ENCODE measurements at places on chromosomes 3 and 15.

DNA sequence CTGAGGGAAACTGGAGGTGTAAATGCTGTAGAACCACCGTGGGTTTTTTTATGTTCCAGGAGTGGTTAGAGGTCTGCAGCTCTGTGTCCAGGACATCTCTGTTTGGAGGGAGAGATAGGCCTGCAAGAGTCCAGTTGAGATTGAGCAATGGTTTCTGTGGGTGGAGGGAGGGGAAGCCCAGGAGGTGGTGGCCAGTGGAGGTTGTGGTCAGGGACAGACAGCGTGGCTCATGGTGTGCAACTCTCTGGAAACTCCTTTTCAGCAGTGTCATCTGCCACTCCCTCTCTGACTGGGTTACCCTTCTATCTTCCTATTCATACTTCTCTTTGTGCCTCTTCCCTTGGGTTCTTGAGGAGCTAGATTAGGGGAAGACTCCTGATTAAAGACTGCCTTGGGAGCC, 9.6 kb downstream of the XCR1 start:
- peak; percentile 30 for DNase-seq

DNA sequence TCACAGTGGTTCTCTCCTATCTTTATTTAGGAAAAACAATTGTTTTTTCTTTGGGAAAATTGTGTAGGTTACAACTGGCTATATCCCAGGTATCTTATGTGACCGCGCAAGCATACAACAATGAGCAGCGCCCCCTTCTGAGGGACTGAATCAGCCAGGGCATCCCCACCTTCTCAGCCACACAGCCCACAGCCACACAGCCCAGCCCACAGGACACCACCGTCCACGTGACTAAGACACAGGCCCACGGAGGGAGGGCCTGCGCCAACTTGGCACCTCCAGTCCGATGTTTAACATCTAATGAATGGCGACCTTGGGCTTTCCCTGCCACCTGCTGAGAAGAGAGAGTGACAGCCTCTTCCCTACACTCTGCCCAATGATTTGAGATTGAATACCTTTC, 68.1 kb downstream of the ATP10A start:
- DNase-seq: no peak

DNA sequence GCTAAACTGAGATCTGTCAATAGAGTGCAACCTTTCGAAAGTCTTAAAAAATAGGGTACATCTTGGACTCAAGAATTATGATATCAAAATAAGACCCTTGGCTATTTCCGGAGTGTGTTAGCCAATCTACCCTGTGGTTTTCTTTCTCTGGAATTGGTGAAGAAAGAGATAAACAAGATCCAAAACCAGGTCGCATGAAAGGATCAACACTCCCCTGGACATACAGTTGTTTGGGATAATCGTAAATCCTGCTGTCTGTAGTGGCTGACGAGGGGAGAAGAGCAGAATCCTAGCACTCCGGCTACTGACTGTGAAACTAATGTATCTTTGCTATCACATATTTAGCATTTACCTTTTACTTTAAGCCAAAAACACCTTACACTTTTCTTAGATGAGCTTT, 30.9 kb downstream of the FNDC3B start:
- DNase-seq: no peak

- no peak for DNase-seq
Observed at GRCh38 chr3:133376810-133377209, 23.0 kb upstream of the BFSP2 start.

GRCh38 chr3:52234516-52235447, 4.2 kb downstream of the TWF2 start:
- no peak for DNase-seq

GRCh38 chr3:113035387-113035982, 44.7 kb downstream of the GTPBP8 start:
- DNase-seq: peak; percentile 90

DNA sequence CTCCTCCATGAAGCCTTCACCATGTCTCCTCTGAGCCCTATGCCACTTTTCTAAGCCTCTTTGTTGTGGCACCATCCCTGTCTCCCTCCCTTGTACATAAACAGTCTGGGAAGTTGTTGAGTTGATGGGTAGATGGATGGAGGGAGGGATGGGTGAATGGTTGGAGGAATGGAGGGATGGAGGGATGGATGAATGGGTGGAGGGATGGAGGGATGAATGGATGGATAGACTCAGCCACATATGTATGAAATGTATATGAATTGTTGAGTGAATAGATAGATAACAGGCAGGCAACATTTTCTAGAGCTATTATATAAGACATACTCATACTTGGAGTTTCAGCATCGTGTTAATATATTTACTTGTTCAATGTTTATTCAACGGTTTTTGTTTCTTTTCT, 58.3 kb upstream of the HES1 start:
- no peak for DNase-seq

GRCh38 chr3:56998076-56998529, 62.4 kb upstream of the SPATA12 start:
- DNase-seq: no peak

GRCh38 chr15:95247071-95247984, 1016.0 kb downstream of the MCTP2 start:
- peak; percentile 96 for DNase-seq

GRCh38 chr15:52246686-52247431, 48.7 kb downstream of the MYO5C start:
- no peak for DNase-seq

DNA sequence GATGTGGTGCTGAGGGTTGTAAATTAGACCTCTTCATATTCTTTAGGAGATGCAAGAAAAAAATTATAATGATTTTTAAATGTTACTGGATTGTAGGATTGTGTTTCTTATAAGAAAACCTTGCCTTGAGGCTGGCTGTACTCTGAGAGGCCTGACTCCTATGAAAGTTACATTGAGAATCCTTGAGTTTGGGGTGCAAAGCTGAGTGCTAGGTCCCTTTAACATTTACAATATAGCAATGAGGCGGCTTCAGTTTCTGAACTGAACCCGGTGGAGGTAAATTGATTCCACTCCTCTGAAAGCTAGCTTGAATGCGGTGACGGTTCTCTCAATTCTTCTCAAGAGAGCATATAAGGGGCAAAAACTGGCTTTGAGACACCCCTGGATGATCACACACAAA, at the start of gene TMPRSS7:
Gene TMPRSS7, plus strand, starts transcription at position 301 of the 400 bp plus-strand sequence. CDS start 110 bp downstream, outside the sequence.
- no peak for DNase-seq

- peak; percentile 2 for DNase-seq
Observed at GRCh38 chr3:142853270-142854168, 35.4 kb downstream of the PCOLCE2 start.
